ENCODE measurements at places on chromosomes 4 and X.

DNA sequence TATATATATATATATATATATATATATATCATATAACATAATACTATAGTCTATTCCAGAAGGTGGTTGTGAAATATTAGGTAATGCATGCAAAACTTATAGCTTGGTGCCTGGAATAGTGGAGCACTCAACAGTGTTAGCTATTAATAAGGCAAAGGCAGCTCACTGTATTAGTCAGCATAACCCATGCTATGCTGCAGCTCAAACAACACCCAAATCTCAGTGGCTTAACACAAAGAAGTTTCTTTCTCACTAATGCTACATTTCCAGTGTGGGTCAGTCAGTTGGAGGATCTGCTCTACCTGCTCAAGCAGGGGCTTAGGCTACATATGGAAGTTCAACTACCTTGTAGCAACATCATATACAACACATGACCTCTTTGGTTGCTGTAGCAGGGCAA, 5.2 kb upstream of the RPGR start:
- no peak for DNase-seq

- DNase-seq = no peak
These were observed 483.5 kb downstream of the ACTRT1 start for GRCh38 chrX:127568691-127569090.

DNA sequence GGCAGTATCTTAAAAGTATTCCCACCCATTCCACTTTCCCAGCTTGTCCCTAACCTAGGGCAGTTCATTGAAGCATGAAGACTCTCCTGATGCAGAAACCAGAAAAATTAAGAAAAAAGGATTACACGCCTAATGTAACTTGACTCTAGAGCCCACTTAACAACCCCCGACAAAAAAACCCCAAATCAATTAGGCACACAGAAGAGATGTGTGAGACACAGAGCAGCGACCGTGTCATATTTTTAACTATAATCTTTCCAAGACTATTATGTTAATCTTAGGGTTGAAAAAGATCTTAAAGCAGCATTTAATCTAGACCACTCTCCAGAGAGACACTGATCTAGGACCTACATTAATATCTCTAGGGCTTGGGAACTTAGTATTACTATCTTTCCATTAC, 1.3 kb downstream of the YTHDC1 start:
- no peak for DNase-seq

GRCh38 chr4:14049946-14050345, 422.4 kb upstream of the BOD1L1 start:
- no peak for DNase-seq

- DNase-seq = no peak
These were observed 205.5 kb upstream of the SLIT2 start for GRCh38 chr4:20046179-20046578.

- no peak for DNase-seq
These were observed 8.5 kb downstream of the ERCC6L start for GRCh38 chrX:72230290-72230689.
